RWPE1 (cell line): ENCODE measurements at places on chromosomes 6 and 20.

DNA sequence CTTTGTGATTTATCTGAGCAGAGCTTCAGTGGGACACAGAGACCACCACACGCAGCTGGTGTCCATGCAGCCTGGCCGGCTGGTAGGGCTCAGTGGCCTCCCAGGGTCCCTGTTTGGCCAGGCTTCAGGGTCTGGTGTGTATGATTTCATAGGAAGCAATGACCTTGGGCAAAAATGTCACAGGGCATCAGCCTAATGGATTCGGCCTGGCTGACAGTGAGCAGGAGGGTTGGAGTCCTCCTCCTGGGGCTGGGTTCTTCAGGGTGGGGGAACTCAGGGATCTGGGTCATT, 47.7 kb downstream of the UBE2V1 start:
- no peak for DNase-seq

GRCh38 chr20:20022498-20022897, 5.3 kb downstream of the NAA20 start:
- no peak for DNase-seq

DNA sequence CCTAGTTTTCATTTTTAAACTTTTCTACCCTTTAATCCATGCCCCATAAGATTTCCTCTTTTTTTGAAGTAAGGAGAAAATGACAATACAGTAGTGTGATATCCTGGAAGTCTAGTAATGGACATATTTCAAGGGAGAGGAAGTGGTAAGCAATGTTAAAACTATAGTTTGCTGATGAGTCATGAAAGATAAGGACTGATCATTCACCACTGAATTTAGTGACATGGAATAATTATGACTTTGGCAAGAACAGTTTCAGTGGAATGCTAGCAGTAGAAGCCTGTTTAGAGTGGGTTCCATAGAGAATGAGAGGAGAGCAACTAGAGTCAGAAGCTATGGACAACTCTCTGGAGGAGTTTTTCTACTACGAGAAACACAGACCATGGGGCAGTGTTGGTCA, 24.9 kb upstream of the SLC2A12 start:
- DNase-seq = no peak

- DNase-seq = no peak
These were observed 272.4 kb upstream of the MARCKS start for GRCh38 chr6:113584767-113585166.

DNA sequence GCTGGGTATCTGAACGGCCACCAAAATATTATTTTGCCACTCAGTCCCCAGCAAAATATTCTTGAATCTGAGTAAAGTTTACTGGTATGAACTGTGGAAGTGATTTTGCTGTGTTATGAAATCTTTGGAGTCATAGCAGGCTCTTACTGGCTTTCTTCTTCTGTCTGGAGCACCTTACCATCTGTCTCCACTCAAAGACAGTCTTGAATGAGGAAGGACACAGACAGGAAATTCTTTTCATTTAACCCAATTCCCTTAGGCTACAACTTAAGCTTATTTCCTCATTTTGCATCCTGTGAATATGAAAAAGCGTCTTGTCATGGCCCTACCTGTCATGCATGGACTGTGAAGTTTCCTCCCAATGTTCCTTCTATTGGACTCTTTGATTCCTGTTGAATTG, 24.7 kb downstream of the FNDC1 start:
- no peak for DNase-seq

- DNase-seq = peak; percentile 38
These were observed 156.7 kb upstream of the PMEPA1 start for GRCh38 chr20:57866250-57867106.
